ENCODE measurements at places on chromosomes 7 and 10.

DNA sequence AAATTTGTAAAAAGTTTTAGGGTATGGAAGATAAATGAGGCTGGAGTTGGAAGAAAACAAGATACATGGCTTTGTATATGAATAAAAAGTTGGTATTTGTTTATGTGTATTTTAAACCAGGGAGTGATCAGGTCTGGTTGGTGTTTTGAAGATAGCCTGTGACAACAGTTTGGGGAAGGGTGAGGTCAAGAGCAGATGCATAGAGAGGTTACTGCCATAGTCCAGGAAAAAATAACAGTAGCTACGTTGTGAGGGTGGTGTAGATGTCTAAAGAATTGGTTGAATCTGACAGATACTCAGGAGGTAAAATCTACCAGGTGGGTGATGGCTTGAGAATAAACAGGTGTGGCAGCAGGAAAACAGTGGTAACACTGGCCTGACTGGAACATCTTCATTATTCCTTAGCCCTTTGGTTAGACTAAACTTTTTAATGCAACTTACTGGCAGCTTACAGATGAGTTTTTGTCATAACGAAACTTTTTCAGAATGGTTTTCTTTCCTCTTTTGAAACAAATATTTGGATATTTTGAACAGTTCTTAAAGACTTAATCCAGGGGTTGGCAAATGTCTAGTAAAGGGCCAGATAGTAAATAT, 25.5 kb downstream of the ZNRF2 start:
- DNase-seq: no peak

GRCh38 chr7:77710067-77710466, 13.8 kb downstream of the RSBN1L start:
- DNase-seq: no peak

GRCh38 chr7:3453398-3453797, 152.3 kb downstream of the SDK1 start:
- DNase-seq: no peak

- no peak for DNase-seq
Observed at GRCh38 chr10:29026065-29026797, 262.6 kb upstream of the LYZL1 start.

DNA sequence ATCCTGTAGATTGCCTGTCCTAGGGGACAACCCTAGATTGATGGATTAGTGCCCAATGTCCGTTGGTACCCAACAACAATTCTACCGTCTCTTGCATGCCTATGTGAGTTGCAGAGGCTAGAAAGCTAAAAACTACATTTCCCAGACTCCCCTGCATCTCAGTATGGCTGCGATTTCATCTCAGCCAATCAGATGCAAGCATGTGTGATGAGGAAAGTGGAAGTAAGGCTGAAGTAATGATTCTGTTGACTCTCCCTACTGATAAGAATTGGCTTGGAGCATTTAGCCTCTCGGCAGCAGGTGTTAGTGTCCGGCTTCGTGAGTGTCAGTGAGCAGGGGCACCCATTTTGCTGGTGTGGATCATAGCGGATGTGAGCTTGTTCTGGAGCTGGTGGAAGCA, 171.9 kb downstream of the FGFR2 start:
- no peak for DNase-seq

DNA sequence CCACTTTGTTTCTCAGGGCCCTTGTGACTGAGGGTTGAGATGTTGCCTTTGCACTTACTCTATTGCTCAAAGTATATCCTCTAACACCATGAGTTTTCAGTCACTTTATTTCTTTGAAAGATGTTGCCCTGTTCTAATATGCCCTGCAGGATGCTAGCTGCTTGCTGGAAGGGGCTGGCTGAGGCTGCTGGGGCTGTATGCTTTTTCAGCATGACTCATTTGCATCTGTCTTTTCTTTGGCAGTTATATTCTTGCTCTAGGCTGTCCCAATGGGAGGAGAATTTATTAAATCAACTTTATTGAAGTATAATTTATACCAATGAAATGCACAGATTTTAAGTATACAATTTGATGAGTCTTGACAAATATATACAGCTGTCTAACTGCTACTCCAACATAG, 157.7 kb downstream of the PLPP4 start:
- no peak for DNase-seq

- DNase-seq: no peak
Observed at GRCh38 chr10:13765641-13766341, 179.0 kb downstream of the PRPF18 start.
